ENCODE measurements at places on chromosomes 6 and 20.

- no peak for DNase-seq
Observed at GRCh38 chr6:165019681-165020080, 289.7 kb downstream of the C6orf118 start.

DNA sequence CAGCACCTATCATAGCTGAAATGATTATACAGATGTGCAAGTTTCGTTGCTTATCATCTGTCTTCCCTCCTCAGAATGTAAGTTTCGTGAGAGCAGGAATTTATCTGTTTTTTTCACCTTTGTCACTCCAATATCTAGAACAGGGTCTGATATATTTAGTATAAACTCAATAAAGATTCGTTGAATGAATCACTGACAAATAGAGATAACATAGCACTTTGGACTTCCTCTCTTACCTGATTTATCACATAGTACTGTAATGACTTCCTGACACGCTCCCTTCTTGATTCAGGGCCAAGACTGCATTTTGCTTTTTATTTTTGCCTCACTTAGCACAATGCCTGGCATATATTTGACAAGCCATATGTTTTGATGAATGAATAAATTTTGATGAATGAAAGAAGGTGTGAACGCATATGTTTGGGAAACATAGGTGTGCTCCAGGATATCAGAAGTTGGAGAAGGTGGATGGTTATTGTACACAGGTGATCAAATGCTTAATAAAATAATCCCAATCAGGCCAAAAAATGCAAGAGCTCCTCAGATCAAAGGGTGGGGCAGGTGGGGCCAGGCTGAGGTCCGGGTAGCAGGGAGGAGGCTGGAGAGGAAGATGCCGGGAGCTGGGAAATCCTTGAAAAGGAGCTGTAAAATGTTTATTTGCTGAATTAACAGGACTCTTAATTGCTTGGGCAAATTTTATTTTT is 33.0 kb downstream of the PIM1 start:
- no peak for DNase-seq

DNA sequence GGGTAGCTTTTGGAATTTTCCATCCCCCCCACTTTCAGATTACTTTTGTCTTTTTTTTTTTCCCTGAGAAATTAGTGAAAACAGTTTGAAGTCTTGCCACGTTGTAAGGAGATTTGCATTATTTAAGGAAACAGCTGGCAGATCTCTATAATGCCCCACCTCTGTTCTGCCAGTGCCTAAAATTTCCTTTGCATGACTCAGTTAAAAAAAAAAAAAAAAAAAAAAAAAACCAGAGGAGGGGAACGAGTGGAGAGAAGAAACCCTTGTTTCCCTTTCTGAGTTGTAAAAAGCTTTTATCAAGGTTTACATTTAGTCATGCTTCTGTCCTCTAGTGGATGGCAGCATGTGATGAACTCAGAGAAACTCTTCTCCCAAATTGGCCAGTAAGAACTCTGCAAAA is 33.5 kb downstream of the CARMIL1 start:
- DNase-seq = peak; percentile 63

- DNase-seq = no peak
Observed at GRCh38 chr20:31394900-31395299, 4.5 kb upstream of the DEFB119 start.

DNA sequence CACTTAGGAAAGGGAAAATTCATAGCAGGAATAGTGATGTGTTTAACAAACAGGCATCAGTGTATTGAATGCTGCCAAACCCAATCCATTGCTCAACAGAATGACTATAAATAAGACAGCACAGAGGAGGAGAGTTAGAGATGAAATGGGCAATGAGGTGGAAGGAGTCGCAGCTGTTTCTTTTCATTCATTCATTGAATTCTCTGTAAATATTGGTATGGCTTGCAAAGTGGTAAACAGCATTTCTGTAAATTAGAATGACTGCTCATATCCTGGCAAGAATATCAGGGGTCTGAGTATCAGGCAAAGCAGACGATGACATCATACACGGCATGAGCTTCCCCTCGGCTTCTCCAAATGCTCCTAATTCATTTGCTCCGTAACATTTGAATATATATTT is 703.6 kb upstream of the SLC35B3 start:
- DNase-seq = no peak

DNA sequence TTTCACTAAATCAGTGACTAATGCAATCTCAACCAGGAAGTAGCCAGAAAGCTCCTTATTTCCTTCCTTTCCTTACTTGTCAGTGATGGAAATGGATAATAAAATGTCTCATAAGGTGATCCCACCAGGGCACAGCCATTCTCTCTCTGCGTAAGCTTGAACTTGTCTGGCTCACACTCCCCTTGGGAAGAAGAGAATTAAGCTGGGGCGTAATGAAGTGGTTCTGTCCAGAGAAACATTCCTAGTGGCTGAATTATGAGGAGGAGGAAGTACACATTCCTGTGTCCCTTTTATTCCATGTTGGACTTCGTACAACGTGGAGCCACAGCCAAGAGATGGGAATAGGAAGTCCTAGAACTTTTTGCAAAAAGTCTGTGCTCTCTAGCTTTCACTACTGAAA is 93.7 kb downstream of the MTHFD1L start:
- DNase-seq = no peak

DNA sequence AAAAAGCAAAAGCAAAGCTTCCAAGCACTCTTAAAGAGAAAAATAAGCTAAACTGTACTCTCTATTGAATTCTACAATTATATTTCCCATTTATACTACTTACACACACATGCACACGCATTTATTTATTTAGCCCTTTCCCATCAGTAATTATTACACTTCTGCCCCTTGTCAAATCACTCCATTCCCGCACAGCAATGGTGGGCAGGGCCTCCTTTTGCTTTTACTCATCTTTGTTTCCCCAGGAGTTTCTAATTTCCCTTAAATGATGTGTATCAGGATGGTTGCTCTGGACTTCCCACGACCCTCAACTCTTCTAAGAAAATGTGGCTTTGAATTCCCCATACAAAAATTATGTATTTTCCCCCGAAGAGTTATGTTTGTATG is 19.9 kb downstream of the PXT1 start:
- no peak for DNase-seq

- DNase-seq = no peak
Observed at GRCh38 chr6:8069631-8070284, 5.6 kb upstream of the BLOC1S5 start.

DNA sequence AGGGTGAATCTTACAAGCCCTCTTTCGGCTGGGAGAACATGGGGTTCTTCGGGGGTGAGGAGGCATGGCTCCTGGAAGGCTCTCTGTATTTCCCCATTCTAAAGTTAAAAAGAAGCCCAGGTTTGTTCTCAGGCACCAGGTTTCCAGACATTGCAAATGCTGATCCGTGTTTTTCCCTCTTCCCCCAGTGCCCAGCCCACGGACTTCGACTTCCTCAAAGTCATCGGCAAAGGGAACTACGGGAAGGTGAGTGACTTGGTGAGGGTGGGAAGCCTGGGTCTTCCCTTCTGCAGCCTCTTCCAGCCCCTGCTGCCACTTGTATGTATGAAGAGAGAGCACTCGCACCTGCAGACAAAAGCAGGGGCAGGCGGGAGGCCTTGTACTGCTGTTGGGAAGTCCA is 8.7 kb downstream of the SGK2 start:
- no peak for DNase-seq

DNA sequence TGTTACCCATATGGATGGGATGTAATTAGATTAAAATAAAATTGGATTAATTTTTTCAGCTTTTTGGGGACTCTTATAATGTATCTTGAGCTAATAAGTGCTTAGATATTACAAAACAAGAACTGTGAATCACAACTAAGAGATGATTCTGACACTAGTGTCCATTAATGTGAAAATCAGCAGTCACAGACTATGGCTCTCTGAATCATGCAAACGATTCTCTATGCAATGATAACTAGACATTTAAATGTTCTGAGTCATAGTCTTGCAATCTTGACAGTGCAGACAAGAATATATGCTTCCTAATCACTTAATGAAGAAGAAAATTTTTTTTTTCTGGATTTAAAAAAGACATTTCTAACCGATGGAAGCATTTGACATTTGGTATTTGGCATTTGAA is 82.2 kb upstream of the OPRM1 start:
- DNase-seq = no peak

DNA sequence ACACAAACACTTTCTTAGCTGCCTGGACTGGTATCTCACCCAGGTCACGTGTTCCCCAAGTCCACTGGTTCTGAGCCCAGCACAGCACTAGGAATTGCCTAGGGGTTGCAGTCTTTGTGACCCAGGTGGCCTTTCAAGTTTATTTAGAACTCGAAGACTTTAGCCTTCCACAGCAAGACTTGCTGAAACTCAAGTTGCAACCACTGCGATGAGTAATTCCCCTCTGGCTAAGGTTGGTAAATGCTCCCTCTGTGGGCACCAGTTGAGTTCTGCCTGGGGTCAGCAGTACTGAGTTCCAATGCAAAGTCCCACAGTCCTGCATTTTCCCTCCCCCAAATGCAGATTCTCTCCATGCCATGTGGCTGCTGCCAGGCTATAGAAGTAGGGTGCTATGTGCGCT is 77.6 kb upstream of the MOCS1 start:
- no peak for DNase-seq

DNA sequence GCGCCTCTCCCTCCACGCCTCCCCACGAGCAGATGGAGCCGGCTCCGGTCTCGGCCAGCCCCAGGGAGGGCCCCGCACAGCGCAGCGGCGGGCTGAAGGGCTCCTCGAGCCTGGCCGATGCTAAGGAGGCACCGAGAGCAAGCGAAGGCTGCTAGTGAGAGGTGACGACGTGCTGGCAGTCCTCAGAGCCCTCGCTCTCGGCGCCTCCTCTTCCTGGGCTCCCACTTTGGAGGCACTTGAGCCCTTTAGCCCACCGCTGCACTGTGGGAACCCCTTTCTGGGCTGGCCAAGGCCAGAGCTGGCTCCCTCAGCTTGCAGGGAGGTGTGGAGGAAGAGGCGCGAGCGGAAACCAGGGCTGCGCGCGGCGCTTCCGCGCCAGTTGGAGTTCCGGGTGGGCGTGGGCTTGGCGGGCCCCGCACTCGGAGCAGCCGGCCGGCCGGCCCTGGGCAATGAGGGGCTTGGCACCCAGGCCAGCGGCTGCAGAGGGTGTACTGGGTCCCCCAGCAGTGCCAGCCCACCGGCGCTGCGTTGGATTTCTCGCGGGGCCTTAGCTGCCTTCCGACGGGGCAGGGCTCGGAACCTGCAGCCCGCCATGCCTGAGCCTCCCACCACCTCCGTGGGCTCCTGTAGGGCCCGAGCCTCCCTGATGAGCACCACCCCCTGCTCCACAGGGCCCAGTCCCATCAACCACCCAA is 2.5 kb upstream of the TMEM14C start:
- no peak for DNase-seq

GRCh38 chr6:84756466-84756865 is 7.9 kb downstream of the TBX18 start:
- no peak for DNase-seq

DNA sequence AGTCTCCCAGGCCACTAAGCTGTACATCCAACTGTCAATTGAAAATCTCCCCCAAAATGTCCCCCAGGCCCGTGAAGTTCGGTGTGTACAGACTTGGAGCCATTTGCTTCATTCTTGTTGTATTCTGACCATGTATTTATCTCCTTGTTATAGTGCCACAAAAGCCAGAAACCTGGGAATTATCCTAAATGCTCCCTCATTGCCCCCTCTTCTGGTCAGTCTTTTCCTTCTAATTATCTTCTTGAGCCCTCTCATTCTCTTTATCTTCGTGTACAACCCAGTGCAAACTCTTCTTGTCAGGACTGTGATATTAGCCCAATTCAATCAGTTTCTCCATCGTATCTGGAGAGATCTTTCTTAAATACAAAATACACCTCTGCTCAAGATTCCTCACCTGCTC is 64.7 kb downstream of the RFX6 start:
- no peak for DNase-seq

DNA sequence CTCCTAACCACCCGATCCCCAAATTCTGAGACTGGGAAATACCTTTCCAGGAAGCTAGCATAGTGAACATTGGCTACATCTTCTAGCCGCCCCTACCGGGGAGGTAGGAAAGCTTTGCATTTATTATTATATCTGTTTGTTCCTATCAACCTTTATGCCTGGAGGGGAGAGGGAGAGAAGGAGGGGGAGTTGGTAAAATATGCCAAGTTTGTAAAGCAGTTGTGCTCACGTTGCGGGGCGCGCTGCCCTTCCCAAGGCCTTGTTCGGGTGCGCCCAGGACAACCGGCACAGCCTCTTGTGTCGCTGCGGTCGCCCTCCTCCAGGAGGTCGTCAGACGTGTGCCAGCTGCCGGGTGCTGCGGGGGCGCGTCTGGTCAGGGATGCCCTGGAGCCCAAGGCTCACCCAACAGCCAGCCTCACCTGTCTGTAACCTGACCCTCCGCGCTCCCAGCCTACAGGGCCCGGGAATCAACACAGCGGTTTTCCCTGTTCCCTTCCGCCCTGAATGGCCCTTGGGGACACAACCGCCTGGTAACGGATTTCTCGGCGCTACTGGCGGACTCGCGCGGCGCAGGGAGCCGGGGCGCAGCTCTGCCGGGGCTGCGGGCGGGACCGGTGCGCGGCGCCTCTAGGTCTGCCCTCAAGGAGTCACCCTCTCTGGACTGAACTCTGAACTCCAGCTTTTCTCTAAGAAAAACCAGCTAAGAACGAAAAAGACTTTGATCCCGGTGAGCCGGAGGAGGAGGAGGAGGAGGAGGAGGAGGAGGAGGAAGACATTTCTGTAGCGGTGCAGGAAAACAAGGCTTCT is 1.1 kb upstream of the OVOL2 start:
- DNase-seq = no peak

Measured in AG09309 (cell line).